ENCODE measurements at places on chromosomes 11 and 22.

GRCh38 chr11:60932605-60933356 lies 8.5 kb downstream of the TMEM132A start:
- DNase-seq = no peak

DNA sequence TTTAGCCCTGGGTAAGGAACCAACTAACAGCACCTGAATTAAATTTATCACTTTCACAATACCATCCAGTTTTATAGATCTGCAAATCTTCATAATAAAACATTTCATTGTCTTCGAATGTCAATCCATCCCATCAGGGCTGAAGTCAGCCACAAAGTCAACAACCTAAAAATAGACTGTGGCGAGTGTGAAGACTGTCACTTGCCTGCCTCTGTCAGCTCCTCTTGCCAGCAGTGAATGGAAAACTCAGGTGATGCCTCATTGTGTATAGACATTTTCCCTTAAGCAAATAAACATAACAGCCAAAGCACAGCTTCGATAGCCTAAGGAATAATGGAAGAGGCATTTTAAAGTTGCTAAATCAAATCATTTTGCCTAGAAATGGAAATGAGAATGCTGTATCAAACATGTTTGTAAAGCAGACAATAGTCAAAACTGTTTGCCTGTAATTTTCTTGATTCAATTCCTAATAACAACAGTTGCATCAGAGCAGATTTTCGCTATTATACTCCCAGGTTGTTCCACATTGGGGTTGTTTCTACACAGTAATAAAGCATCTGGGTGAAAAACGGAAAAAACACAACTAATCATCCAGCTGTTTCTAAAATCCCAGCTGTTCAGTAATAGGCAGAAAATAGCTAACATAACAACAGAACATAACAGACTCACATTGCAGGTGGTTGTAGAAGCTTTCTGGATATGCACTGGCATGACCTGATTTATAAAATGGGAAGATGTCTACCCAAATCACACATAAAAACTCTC lies 15.7 kb downstream of the KCNA4 start:
- no peak for DNase-seq

GRCh38 chr11:99376463-99376862 lies 355.7 kb downstream of the CNTN5 start:
- no peak for DNase-seq

DNA sequence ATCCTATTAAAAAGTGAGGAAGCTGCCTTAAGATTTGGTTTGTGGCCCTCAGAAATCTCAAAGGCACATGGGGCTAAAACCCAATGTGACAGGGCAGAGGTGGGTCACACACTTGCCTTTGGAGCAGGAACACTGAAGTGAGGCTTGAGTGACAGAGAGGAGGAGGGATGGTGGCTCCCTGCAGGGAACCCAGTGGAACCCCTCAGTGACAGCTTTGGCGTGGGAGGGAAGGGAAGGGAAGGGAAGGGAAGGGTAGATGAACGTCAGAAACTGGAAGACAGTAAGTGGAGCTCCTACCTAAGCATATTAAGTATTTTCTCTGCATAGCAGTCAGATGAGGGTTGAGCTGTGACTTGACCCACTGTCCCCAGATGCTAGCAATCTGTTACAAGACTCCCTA lies 68.5 kb downstream of the TMPRSS5 start:
- no peak for DNase-seq

- no peak for DNase-seq
Measured at GRCh38 chr22:30655532-30655931, 12.1 kb downstream of the DUSP18 start.

DNA sequence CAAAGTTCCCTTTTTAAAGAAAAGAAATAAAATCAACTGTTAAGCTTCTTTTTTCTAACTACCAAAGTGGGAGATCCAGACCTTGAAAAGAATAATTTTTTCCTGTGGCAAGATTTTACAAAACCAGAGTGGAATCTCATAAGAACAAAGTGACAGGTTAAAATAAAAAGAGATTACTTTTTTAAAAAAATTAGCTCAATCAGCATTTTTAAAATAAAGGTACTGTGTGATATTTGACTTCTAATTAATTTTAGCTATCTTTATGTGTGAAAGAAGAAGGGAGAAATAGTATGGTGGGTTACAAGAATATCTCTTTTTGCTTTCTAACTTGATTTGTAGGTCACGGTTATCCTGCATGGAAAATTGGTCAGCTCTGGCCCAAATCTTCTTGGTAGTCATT lies 92.8 kb upstream of the ALKBH3 start:
- no peak for DNase-seq

DNA sequence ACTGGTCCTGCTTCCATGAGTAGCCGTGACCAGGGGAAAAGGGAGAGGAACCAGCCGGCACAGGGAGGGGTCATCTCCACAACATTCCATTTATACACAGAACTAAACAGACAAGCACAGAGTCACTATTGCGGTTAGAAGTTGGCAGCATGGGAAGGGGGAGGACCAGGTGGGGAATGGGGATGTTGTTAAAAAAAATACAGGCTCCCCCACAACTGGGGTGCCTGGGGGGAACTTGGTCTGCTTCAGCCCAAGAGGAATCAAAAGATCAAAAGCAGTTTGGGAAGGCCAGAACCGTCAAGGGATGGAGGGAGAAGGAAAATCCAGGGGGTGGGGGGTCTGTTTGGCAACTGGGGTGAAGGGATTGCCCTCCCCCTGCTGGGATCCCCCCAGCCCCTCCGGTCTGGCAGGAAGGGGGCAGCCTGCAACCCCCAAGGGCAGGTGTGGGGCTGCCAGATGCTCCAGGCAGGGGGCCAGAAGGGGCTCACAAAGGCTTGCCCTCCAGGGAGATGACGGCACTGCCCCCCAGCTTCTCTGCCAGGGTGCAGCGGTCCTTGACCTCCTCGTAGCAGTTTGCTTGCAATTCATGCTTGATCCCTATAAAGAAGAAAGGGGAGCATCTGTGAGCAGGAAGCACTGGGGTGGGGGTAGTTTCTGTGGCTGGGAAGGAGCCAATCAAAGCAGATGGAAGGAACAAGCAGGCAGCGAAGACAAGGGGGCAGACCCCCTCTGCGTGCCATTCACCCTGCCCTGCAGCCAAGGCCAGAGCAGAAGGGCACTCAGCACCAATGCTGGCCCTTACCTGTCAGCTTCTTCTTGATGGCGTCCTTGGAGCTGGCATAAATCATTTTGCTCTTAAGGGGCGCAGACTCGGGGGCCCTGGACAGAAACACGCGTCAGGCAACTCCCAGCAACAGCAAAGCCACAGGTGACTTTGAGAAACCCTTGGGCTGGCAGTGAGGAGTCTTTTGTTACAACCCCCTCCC lies 2.8 kb downstream of the CFL1 start:
- DNase-seq = no peak

DNA sequence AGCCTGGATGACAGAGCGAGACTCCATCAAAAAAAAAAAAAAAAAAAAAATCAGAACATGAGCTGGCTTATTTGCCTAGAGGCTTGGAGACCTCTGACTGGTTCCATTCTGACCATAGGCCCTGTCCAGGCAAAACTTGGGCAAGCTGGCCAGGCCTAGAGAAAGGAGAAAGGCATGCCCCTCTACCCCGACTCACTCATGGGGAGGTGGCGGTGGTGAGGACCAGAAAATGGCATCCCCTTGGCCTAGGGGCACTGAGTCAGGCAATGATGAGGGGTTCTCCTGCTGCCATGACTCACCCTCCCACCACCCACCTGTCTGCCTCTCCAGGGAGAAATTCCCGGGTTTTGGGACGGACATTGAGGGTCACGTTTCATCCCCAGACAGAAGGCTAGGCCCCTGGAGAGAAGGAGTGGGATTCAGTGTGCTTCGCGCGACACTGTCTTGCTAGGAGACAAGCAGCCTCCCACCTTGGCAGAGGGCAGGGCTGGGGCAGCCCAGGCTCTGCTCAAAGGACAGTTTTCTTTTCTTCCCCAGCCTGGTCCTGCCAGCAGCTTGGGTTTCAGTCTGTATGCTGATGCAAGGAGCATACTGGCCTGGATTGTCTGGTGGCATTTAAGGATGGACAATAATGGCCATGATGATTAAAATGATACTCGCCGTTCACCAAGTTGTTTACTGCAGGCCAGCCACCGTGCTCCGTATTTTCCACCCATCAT lies 17.2 kb downstream of the TOB2 start:
- no peak for DNase-seq

- DNase-seq = no peak
Measured at GRCh38 chr11:47189100-47189834, 3.0 kb upstream of the PACSIN3 start.

GRCh38 chr11:10925149-10925926 lies 67.5 kb upstream of the ZBED5 start:
- DNase-seq = no peak

GRCh38 chr22:19517919-19518611 lies 6.1 kb downstream of the CLDN5 start:
- no peak for DNase-seq

DNA sequence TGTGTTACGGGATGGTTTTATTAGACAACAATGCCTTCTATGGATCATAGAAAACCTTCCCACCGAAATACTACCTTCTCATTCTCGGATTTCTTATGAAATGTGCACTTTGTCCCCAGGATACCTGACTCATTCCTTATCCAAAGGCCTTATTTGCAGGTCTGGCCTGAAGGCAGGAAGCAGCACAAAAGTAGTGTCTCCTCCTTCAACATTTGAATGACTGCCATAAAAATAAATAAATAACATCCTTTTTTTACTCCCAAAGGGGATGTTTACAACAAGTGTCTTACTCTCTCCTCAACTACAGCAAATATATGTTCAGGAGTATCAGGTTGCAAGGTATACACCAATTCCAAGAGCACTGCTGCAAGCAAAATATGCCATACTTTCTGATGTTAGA lies 41.6 kb upstream of the PAK1 start:
- no peak for DNase-seq

GRCh38 chr11:85348945-85349344 lies 278.2 kb downstream of the DLG2 start:
- DNase-seq = no peak

DNA sequence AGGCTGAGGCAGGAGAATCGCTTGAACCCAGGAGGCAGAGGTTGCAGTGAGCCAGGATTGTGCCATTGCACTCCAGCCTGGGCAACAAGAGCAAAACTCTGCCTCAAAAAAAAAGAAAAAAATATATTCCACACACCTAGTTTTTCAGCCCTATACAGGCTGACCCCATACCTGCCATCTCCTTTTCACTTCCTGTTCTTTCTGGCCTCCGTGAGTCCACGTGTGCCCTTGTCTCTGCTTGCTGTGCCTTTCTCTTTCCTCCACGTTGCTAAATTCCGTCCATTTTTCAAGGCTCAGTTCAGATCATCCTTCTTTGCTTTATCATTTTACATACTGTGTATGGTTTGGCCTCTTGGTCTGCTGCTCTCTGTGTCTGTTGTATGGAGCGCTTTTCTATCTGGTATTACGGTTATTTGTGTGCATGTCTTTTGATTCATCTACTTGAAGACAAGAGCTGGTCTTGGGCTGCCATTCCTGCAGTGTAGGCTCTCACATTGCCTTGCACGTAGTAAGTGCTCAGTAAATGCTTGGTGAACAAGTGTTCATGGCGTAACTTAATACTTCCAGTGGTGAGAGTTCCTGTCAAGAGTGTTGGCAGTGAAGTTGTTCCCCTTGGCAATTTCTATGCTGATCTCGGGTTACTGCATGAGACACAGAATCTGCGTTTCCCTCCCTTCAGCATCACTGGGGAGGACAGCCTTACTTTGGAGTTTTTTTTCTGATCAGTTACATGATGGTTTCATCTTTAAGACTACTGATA lies 57.5 kb downstream of the PTPRJ start:
- DNase-seq = no peak
